ENCODE measurements at places on chromosomes 7 and 10.

DNA sequence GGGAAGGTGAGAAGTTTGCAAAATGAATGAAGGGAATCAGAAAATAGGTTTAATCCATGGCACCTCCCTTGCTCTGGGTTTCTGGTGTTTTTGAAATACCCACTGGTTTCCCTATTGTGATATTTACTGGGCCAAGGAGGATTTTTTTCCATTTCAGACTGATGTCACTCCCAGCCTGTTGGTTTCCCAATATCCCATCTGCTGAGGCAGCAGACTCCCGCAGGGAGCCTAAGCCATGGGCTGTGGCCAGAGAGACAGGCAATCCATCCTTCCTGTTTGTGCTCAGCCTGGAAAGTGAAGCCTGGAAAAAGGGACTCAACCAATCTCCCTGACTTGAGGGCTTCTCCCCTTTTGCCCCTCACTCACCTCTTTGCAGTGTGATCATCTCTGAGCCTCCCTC is 22.8 kb downstream of the FAM107B start:
- no peak for DNase-seq

GRCh38 chr7:17408245-17408903 is 109.9 kb downstream of the AHR start:
- DNase-seq: no peak

GRCh38 chr7:29859524-29860185 is 53.3 kb downstream of the WIPF3 start:
- DNase-seq: no peak

GRCh38 chr7:39851466-39852045 is 98.5 kb upstream of the CDK13 start:
- no peak for DNase-seq

- DNase-seq: no peak
These were observed 344.4 kb downstream of the TCERG1L start for GRCh38 chr10:130967161-130967560.

GRCh38 chr7:155412416-155413253 is 45.3 kb upstream of the EN2 start:
- peak; percentile 19 for DNase-seq

DNA sequence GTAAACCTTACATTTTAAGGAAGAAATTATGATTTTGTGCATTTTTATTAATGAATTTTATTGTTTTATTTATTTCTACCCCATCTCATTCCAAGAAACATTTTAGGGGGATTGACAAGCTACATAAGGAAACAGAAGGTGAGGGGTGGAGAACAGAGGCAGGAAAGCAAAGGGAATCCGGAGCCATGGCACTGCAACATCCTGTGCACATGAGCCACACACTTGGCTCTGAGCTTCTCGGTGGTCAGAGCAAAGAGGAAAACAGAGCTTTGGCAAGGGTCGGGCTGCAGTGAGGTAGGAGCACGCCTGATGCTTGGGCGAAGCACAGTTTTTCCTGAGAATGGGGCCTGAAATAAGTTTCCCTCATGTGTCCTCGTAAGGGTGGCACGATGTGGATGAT is 68.9 kb downstream of the COL13A1 start:
- DNase-seq: no peak

- DNase-seq: peak; percentile 70
These were observed 776 bp downstream of the TMEM184A start for GRCh38 chr7:1555046-1555812.

- DNase-seq: no peak
These were observed 57.1 kb downstream of the AMPH start for GRCh38 chr7:38574086-38574485.

DNA sequence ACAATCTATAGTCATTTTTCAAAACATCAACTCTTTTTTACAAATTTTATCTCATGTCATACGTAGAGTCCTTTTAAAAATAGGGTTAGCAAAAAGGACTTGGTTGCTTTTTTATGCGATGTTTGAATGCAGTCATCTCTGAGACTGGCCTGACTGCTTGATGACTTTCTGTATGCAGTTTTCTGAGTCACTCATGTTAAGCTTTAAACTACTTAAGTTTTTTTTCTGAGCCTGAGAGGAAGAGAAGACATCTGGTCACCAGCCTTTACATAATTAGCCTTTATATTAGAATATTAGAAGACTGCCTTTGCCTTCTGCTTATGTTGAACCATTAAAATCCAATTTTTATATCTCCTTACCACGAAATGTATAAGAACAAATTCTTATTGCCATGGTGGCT is 834.4 kb upstream of the MBL2 start:
- DNase-seq: no peak

- DNase-seq: peak; percentile 65
These were observed at the start of gene HIPK2 for GRCh38 chr7:139777948-139778841. Gene HIPK2, minus strand, starts transcription at chr7:139777998. Its CDS starts 375 bp downstream, at chr7:139777623.

GRCh38 chr10:63313066-63313717 is 152.6 kb downstream of the JMJD1C start:
- DNase-seq: no peak

DNA sequence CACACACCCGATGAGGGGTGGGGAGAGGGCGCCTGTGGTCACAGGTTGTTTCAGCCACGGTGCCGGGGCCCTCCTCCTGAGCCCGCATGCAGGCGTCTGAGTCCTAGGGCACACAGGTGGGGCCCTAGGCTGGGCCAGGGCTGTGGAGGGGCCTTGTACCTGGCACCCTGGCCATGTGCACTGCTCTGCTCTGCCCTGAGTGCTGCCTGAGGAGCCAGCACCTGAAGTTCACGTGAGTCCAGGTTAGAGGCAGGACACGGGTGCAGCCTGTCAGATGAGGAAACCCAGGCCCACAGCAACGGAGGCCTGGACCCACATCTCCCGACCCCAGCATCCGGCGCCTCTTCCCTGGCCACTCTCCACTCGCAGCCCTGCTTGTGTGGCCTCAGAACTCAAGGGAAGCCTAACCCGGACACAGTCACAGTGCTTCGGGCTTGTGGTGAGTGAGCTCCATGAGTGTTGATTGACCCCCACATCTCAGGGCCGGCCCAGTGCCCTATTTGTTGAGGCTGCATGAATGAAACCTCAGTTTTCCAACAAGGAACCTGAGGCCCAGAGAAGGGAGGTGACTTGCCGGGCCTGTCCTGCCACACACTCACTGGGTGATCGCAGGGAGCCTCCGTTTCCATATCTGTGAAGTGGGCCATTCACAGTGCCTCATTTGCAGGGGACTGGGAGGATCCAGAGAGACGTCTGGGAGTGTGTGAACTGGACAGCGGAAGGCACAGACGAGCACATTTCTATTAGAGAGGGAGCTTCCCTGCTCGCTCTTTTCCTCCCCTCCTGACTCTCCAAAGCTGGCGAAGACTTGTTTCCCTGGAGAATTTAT is 39.6 kb downstream of the PPIF start:
- no peak for DNase-seq

DNA sequence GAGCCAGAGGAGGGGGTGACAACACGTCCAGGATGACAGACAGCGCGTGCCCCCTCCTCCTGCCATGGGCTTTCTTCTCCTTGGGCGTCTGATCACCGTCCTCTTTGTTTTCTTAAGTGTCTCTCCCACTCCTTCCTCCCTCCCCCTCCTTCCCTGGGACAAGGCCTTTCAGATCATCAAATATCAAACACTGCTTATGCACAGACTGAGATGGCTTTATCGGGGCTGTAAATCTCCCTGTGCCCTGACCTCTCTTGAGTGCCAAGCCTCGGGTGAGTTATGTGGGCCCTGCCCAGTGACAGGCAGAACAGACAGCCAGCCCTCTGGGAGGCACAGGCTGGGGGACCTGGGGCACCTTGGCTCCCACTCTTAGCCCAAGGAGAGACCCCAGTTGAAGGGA is 116.4 kb downstream of the C10orf105 start:
- no peak for DNase-seq

DNA sequence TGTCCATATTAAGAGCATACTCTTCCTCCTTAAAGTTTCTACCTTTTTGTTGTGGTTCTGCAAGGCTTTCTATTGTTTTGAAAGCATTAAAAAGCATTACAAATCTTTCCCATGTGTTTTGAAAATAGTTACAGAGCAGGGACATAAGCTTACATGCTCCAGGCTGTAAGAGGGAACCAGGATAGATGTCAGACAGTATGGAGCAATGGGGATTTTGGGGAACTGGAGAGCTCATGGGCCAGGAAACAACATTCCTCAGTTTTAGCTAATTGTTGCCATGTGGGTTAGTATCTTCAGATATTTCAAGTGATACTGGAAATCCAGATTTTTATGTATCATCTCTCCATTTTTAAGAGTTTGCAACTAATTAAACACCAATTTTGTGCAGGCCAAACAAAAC is 3.5 kb downstream of the MDFIC start:
- DNase-seq: no peak

DNA sequence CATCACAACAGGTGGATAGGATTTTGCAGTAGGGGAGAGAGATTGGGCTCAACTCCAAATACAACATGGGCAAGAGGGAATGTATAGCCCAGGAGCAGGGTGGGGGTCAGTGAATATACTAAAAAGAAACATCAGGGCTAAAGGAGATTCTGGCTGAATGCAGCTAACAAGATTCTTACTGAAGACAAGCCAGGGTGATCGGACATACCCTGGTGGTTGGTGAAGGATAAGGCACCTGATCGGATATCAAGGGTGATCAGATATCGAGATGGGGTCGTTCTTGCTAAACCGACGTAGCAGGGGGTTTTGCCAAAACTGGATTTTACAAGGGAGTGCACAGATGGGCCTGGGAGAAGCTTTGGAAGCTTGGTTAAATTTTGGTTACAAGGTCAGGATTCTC is 34.4 kb downstream of the WIPF3 start:
- no peak for DNase-seq

DNA sequence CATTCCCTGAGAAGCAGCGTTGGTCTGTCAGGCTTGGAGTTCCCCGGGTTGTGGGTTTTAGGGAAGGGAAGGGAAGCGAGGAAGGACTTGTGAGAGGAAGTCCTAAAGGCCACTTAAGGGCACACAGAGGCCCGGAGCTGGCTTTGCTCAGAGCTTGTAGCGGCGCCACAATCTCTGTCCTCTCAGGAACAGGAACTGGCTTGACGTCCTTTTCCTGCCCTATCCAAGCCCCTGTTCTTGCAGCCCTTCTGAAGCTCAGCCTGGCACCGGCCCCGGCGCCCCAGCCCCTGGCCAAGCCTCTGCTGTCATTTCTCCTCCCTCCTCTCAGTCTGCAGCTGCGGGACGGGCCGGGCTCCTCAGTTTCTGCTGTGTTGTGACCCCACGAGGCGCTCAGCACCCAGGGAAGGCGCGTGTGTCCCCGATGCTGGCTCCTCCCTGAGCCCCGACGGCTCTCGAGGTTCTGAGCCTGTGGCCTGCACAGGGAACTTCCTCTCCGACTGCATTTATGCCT is at the start of gene GIMAP8:
TSS of gene GIMAP8 (plus strand) at position 140 of the 511 bp plus-strand sequence. CDS start 16,069 bp downstream, outside the sequence.
- no peak for DNase-seq

- DNase-seq: no peak
These were observed 273.3 kb downstream of the DNAJB6 start for GRCh38 chr7:157609932-157610640.

DNA sequence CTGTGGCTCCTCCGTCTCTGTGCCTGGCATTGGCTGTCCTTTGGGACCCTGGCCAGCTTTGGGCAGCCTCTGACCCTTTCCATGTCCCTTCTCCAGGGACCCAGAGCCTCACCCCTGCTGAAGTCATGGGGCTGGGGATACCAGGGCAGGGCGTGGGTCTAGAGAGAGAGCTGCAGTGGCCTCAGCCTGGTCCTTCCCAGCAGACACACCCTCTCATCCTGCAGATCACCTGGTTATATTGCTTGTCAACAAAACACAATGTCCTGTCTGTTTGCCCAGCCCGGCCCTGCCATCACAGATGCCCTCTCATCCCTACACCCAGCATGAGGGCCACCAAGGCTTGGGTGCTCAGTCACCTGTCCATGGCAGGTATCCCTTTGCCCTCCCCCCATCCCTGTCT is 1.8 kb downstream of the MUC17 start:
- DNase-seq: no peak

DNA sequence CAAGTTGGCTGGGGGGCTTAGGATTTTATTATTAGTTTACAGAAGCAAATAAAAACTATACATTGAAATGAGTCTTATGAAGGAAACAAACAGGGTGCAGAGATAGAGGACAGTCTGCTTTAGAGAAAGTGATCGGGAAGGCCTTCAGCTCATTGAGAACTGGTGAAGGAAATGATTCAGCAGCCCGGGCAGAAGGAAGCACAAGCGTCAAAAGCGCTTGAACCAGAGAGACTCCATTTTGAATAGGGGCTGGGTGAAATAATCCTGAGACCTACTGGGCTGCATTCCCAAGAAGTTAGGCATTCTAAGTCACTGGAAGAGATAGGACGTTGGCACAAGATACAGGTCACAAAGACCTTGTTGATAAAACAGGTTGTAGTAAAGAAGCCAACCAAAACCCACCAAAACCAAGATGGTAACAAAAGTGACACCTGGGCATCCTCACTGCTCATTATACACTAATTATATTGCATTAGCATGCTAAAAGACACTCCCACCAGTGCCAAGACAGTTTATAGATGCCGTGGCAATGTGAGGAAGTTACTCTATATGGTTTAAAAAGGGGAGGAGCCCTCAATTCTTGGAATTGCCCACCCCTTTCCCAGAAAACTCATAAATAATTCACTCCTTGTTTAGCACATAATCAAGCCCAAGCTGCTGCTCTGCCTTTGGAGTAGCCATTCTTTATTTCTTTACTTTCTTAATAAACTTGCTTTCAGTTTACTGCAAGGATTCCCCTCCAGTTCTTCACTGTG is 83.1 kb upstream of the MPP7 start:
- no peak for DNase-seq

DNA sequence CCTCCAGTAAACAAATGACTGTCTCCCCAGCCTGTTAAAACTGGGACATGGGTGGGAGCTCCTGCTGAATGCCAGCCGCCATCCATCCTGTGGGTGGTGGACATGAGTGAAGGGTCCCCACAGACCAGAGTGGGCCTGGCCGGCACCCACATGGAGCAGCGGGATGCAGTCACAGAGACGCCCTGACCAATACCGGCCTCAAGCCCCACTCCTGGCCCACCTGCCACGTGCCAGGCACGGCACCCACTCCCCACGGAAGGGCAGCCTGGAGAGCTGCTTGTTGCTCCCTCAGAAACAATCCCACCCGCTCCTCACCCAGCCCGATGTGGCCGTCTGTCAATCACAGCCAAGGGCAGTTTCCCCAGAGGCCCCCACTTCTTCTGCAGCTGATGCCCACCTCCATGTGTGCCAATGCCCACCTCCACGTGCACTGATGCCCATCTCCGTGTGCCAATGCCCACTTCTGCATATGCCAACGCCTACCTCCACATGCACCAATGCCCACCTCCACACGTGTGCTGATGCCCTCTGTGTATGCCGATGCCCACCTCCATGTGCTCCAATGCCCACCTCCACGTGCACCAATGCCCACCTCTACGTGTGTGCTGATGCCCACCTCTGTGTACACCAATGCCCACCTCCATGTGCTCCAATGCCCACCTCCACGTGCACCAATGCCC is 42.8 kb upstream of the DNAAF5 start:
- DNase-seq: no peak

GRCh38 chr7:118918556-118918955 is 694.1 kb downstream of the ANKRD7 start:
- DNase-seq: peak; percentile 29

GRCh38 chr7:45145881-45146280 is 11.7 kb upstream of the RAMP3 start:
- no peak for DNase-seq
